ENCODE measurements at places on chromosomes 4 and X.
A peak's percentile ranks its signal among the peaks of the same experiment; 100 is the strongest.

DNA sequence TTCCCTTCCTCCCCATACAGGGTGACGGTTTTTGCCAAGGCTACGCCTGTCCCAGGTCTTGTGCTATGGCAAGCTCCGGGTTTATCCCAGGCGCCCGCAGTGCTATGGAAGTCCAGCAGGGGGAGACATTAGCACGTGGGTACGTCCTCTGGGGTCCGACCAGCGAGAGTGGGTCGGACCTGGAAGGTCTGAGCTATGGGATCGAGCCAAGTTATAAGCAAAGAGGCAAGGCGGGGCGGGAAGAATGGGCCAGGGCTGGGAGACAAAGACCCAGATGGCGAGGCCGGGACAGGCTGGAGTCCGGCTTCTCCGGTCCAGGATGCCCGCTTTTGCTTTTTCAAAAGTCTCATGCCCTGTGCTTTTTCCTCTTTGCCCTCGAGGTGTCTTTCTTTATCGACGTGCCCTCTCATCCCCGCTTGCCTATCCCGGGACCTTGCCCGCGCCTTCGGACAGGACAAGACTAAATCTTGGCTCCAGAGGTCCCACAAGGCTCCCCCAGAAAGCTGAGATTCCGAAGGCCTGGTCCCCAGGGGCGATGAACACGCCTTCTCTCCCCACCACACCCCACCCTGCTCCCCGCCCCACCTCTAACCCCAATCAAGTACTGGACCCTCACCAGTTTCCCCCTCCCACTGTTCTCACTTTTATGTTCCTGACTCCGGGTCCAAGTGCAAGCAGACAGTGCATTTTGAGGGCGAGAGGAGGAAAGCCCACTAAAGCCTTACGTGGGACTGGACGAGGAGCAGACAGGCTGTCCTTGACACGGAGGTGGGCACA is 785 bp upstream of the EFNB1 start:
- DNase-seq: peak; percentile 63

- no peak for DNase-seq
These were observed 1141.1 kb downstream of the STIM2 start for GRCh38 chr4:28001698-28002097.

DNA sequence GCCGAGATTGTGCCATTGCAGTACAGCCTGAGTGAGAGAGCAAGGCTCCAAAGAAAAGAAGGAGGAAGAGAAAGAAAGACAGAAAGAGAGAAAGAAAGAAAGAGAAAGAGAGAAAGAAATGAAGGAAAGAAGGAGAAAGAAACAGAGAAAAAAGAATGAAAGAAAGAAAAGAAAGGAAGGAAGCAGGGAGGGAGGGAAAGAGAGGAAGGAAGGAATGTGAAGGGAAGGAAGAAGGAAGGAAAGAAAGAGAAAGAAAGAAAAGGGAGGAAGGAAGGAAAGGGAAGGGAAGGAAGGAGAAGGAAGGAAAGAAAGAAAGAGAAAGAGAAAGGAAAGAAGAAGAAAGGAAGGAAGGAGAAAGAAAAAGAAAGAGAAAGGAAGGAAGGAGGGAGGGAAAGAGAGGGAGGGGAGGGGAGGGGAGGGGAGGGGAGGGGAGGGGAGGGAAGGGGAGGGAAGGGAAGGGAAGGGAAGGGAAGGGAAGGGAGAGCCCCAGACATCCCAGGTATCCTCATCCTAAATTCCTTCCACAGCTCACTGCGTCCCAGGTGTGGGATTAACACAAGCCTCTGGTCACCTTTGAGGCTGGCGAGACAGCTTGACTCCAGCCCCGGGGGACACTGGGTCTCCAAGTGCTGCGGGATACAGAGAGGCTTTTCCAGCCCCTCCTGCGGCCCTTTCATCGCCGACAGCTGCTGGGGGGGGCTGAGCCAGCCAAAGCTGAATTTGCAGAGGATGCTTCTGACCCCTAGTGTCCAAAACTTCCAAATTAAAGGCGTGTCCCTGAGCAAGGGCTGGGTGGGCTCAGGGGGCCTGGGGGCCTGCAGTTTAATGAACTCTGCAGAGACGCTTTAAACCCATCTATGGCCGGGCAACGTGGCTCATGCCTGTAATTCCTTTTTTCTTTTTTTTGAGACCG is 24.2 kb upstream of the CSF2RA start:
- DNase-seq: no peak

DNA sequence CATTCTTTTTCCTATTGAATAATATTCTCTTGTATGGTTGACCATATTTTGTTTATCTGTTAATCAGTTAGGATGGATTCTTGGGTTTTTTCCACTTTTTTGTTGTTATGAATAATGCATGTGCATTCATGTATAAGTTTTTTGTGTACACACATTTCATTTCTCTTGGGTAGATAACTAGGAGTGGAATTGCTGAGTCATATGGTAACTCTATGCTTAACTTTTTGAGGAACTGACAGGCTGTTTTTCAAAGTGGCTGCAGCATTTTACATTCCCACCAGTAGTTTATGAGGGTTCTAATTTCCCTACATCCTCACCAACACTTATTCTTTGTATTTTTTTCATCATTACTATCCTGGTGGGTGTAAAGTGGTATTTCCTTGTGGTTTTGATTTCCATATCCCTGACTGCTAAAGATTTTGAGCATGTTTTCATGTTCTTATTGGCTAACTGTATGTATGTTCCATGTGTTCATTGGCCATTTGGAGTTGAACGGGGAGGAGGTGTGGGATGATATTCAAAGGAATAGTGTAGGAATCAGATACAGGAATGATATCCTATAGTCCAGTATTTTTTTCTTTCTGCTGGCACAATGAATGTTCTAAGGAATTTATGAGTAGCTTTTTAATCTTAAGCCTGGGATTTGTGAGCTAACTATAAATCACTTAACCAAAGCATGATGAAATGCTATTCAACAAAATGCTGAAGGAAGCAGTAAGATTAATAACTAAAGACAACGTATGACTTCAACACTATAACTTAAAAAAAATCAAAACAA is 114.3 kb downstream of the AMELX start:
- DNase-seq: no peak

DNA sequence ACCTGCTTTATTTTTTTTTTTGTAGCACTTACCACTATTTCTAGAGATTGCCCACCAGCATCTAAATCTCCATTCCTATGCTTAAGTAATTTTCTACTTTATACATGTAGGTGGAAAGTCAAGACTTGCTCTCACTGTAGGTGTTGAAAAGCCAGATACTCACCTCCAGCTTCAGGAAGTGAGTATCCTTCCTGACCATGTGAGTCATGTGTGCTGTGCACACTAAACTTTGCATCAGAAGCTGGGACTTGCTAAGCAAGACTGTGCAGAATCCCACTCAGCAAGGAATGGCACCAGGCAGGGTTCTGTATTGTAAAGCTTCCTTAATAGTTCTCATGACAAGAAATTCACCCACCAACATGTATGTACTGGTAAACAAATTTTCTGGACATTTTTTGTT is 151.8 kb downstream of the POU4F2 start:
- DNase-seq: no peak

Data from LHCN-M2 (cell line).